ENCODE measurements at places on chromosomes 12 and 14. TPM values are rescaled to one million over a fixed set of nuclear protein-coding genes. Genes with fewer than 3 reads are reported as not detected.

GRCh38 chr12:118465706-118466105, 89.4 kb downstream of the SUDS3 start:
- no peak for DNase-seq

- DNase-seq: no peak
Measured at GRCh38 chr14:89365061-89365801, 51.8 kb downstream of the FOXN3 start.

DNA sequence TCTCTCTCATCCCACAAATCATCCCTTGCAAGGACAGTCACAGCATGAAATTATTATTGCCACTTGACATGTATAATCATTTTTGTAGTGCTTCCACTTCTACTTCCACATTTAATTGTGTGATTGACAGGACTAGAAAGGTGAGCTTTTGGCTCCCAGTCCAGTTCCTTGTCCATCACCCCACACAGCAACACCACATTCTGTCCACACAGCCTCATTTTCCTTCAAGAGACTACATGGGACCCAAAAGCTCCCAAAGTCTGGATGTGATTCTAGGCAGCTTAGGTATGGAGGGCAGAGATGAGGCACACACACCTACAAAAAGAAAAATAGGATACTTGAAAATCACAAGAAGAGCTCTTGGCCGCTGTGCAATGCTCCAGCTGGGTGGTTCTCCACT, 366.3 kb downstream of the DPF3 start:
- DNase-seq: no peak

- no peak for DNase-seq
Measured at GRCh38 chr12:58452546-58452945, 467.8 kb downstream of the LRIG3 start.

CHURC1 gene
- total RNA-seq: 33.1 TPM

GRCh38 chr12:26434299-26435068, 239.1 kb downstream of the SSPN start:
- DNase-seq: no peak

DNA sequence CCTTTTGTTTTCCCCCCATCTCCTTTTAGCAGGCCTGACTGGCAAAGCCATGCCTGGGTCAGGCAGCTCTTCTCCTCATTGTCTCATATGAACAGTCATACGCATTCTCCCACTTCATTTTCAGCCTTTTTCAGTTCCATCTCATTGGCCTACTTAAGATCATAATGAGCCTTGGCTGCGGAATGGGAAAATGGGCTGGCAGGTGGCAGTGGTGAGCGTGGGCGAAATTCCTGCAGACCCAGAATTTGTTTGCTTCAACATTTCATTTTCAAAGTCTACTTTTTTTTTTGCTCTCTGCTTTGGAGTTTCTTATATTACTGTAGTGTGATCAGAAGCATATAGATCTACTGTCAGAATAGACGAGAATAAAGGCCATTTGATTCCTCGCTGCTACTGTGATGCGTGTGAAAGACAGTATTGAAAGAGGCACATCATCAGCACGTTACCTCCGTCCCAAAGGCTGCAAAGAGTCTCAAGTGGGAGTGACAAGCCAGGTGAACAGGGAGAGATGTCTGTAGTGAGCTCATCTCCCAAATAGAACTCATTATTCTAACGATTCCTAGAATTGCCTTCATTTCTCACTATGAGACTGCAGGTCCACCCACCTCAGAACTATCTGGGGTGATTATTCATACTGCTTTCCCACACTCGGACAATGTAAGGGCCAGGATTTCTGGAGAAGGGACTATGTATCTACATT, 73.7 kb downstream of the TBK1 start:
- DNase-seq: no peak

DNA sequence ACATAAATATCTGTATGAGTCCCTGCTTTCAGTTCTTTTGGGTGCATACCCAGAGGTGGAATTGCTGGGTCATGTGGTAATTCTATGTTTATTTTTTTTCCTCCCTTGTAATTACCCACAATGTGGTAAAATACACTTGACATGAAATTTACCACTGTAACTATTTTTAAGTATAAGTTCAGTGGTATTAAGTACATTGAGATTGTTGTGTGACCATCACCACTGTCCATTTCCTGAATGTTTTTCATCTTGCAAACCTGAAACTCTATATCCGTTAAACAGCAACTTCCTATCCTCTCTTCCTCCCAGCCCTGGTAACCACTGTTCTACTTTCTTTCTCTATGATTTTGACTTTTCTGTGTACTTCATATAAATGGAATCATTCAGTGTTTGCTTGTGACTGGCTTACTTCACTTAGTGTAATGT, 51.4 kb downstream of the BORCS5 start:
- no peak for DNase-seq

IGFBP6 gene
- total RNA-seq: 0.73 TPM
